ENCODE measurements at places on chromosomes 1 and 21. TPM values are rescaled to one million over a fixed set of nuclear protein-coding genes. Genes with fewer than 3 reads are reported as not detected.

Gene PLCH2
- total RNA-seq = 41.2 TPM

Gene CD160
- total RNA-seq = not detected

- H3K36me3 ChIP-seq = no peaks in the 10 kb centered on the region
- H3K27ac ChIP-seq = no peak overlapping the region
- no peak for DNase-seq
Observed at GRCh38 chr1:240739139-240739538, 127.2 kb upstream of the GREM2 start.

- no peak for DNase-seq
- H3K27ac ChIP-seq = no peak overlapping the region
- no peaks in the 10 kb centered on the region for H3K27me3 ChIP-seq
- H3K36me3 ChIP-seq = no peaks in the 10 kb centered on the region
- no peak overlapping the region for H3K4me3 ChIP-seq
Observed at GRCh38 chr1:184017306-184017705, 20.2 kb downstream of the COLGALT2 start.

GRCh38 chr1:164794356-164794755 lies 235.4 kb downstream of the PBX1 start:
- no peaks in the 10 kb centered on the region for H3K27me3 ChIP-seq
- no peak overlapping the region for H3K4me3 ChIP-seq
- H3K4me1 ChIP-seq = no peaks in the 10 kb centered on the region
- no peak overlapping the region for H3K27ac ChIP-seq

Gene RSPH1
- total RNA-seq = 0.46 TPM

DNA sequence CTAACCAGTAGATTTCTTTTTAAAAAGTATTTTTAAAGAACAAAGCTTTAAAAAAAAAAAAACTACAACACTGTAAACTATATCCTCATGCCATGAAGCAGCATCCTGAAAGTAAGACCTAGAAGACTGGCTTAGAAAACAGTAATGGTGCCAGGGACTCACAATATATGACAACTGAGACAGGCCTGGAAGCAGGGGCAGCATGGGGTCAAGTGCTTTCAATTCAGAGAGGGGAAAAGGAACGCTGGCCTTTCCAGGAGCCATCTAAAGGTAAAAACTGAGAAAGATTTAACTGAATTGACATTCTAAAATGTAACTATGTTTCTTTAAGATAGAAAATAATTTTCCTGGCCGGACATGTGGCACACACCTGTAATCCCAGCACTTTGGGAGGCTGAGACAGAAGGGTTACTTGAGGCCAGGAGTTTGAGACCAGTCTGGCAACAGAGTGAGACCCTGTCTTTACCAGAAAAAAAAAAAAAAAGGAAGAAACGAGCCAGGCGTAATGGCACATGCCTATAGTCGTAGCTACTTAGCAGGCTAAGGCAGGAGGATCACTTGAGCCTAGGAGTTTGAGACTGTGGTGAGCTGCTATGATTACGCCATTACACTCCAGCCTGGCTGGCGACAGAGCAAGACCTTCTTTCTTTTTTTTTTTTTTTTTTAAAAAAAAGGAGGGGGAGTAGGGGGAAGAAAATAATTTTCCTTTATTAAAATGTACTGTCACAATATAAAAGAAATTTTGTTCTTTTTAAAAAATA lies 54.1 kb downstream of the SLC35D1 start:
- H3K27ac ChIP-seq = no peak overlapping the region
- H3K36me3 ChIP-seq = no peaks in the 10 kb centered on the region
- no peaks in the 10 kb centered on the region for H3K27me3 ChIP-seq
- no peaks in the 10 kb centered on the region for H3K4me1 ChIP-seq

DNA sequence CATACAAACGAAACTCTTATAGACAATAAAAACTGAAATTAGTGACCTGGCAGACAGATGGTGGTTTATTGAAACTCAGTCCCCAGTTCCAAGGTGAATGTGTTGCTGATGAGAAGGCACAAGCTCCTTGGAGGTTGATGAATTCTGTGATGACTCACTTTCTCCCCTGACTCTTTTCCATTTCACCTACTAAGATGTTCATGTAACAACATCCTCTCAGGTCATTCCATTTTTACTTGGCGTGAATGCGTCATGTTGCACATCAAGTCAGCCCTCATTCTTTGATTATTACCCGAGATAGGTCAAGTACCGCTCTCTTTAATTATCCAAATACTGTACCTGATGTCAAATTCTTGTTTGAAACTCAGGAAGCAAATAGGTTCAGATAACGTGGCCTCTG lies 10.1 kb upstream of the IL10RB start:
- H3K4me1 ChIP-seq = no peaks in the 10 kb centered on the region
- no peaks in the 10 kb centered on the region for H3K36me3 ChIP-seq
- no peak overlapping the region for H3K27ac ChIP-seq
- H3K27me3 ChIP-seq = no peaks in the 10 kb centered on the region
- H3K4me3 ChIP-seq = no peak overlapping the region
- no peak for DNase-seq

GRCh38 chr1:212477014-212477679 lies 44.4 kb downstream of the NENF start:
- peak; percentile 81 for DNase-seq
- H3K4me1 ChIP-seq = 0 out of 2 replicates have a peak, but pooled peaks cover 2% of the 10 kb centered on the region
- H3K4me3 ChIP-seq = no peak overlapping the region
- H3K27me3 ChIP-seq = no peaks in the 10 kb centered on the region

Gene AMY2A
- 0.28 TPM for total RNA-seq

GRCh38 chr1:27727126-27727525 lies 1.4 kb downstream of the FAM76A start:
- H3K27ac ChIP-seq = peak overlapping the region; percentile 88
- peaks cover 11% of the 10 kb centered on the region for H3K4me1 ChIP-seq
- no peaks in the 10 kb centered on the region for H3K36me3 ChIP-seq
- DNase-seq = no peak

DNA sequence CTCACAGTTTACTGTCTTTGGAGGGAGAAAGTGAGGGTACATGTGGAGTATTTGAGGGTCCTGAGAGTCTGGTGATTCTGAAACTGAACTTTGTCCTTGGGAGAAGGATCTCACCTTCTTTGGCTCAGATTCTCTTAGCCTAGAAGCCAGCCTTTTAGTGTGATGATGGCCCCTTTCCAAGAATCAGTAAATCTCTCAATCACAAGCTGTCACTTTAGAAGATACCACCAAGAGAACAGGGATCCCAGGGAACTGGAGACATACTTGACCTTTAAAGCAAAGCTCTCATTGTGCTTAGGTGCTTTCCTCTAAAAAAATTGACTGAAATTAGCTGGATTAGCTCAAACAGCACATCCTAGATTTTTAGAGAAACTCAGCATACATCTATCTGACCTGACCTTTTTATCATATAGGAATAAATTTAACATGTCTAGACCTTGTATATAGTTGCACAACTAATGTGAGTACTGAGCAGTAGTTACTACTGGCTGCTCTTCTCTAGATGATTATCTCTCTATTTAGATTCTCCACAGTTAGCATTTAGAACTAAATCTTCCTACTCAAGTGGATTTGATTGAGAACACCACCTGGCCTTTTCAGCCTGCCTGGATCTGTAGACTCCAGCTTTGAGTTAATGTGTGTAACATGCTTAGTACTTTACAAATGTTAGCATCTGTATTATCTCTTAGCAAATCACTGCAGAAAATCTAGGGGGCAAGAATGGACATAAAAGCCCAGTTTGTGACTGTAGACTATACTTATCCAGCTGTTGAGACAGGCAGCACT lies 157.7 kb downstream of the MAST2 start:
- no peak overlapping the region for H3K27ac ChIP-seq
- H3K4me3 ChIP-seq = no peak overlapping the region
- H3K4me1 ChIP-seq = no peaks in the 10 kb centered on the region
- no peaks in the 10 kb centered on the region for H3K27me3 ChIP-seq
- no peak for DNase-seq
- H3K36me3 ChIP-seq = no peaks in the 10 kb centered on the region

Gene CXADR
- 24.7 TPM for total RNA-seq

Gene KMO
- 1.8 TPM for total RNA-seq

DNA sequence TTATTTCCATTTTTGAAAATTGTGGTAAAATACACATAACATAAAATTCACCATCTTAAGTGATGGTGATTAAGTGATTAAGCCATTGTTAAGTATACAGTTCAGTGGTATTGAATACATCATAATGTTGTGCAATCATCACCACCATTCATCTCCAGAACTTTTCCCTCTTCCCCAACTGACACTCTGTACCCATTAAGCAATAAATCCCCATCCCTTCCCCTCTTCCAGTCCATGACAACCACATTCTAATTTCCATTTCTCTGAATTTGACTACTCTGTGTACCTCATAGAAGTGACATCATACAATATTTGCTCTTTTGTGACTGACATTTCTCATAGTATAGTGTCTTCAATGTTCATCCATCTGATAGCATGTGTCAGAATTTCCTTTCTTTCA lies 124.8 kb downstream of the DISC1 start:
- no peak overlapping the region for H3K4me3 ChIP-seq
- no peaks in the 10 kb centered on the region for H3K36me3 ChIP-seq
- H3K27me3 ChIP-seq = no peaks in the 10 kb centered on the region
- no peak for DNase-seq
- H3K4me1 ChIP-seq = no peaks in the 10 kb centered on the region

DNA sequence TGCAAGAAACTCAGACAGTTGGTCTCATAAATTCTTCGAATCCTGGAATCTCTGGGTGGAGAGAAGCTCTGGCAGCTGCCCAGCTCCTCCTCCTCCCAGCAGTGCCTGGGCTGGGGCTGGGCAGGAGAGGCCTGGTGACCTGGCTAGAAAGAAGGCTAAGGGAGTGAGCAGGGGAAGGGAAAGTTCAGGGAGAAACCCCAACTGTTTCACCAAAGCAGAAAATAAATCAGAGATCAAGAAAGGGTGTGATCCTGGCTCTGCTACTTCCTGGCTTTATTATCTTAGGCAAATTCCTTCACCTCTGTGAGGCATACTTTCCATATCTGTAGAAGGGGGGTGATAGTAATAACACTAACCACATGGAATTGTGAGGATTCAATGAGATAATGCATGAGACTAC lies 8.8 kb upstream of the COL16A1 start:
- no peak for DNase-seq
- H3K27ac ChIP-seq = peak overlapping the region; percentile 71
- H3K36me3 ChIP-seq = no peaks in the 10 kb centered on the region
- no peaks in the 10 kb centered on the region for H3K27me3 ChIP-seq
- no peak overlapping the region for H3K4me3 ChIP-seq

DNA sequence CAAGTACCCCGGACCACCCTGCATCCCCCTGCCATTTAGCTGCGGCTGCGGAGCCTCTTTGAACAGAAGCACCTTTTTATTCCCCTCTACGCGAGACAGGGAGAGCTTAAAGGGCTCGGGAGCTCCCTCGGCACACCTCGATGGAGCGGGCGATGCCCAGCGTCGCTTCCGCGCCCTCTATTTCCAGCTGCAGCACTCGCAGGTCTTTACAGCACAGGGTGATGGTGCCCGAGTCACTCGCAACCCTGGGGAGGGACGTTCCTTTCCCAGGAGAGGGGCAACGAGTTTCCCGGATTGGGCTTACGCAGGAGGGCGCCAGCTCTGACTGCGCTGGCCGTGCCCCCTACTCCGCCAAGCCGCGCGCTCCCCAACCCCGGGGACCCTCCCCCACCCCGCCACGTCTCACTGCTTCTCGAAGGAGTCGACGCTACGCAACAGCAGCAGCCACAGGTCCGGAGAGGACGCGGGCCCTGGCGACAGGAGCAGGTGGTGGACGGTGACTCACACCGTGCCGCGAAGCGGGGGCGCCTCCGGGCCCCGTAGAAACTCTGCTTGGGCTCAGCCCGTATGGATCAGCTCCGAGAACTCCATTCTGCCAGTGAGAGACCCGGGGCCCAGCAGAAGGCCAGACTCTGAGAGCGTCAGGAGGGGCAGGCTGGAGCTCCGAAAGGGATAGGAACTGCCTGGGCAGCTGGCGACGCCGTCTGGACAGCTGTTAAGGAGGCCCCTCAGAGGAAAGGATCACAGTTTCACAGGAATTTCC lies 5.8 kb upstream of the FAM167B start:
- peaks cover 12% of the 10 kb centered on the region for H3K4me1 ChIP-seq
- no peaks in the 10 kb centered on the region for H3K36me3 ChIP-seq
- no peak for DNase-seq
- H3K4me3 ChIP-seq = peak overlapping the region; percentile 90
- peak overlapping the region; percentile 82 for H3K27ac ChIP-seq
- no peaks in the 10 kb centered on the region for H3K27me3 ChIP-seq

Gene UMODL1
- 0.18 TPM for total RNA-seq

- DNase-seq = peak; percentile 90
- H3K4me3 ChIP-seq = peak within 1 kb of the TSS; percentile 78
- no peaks in the 10 kb centered on the region for H3K36me3 ChIP-seq
- H3K27me3 ChIP-seq = no peaks in the 10 kb centered on the region
- H3K27ac ChIP-seq = peak within 1 kb of the TSS; percentile 99
- H3K4me1 ChIP-seq = peaks cover 28% of the 10 kb centered on the region
Observed at GRCh38 chr21:37366482-37367316, at the start of gene DYRK1A. DYRK1A (plus strand) TSS chr21:37366773; CDS start chr21:37420375, 53,602 bp downstream.

- H3K27ac ChIP-seq = no peak overlapping the region
- DNase-seq = no peak
- no peak overlapping the region for H3K4me3 ChIP-seq
- H3K4me1 ChIP-seq = no peaks in the 10 kb centered on the region
- peaks cover 17% of the 10 kb centered on the region for H3K27me3 ChIP-seq
- no peaks in the 10 kb centered on the region for H3K36me3 ChIP-seq
Observed at GRCh38 chr1:245577191-245578157, 422.7 kb downstream of the KIF26B start.

Gene GJA5
- not detected for total RNA-seq

Gene SAMD11
- total RNA-seq = 51.8 TPM

DNA sequence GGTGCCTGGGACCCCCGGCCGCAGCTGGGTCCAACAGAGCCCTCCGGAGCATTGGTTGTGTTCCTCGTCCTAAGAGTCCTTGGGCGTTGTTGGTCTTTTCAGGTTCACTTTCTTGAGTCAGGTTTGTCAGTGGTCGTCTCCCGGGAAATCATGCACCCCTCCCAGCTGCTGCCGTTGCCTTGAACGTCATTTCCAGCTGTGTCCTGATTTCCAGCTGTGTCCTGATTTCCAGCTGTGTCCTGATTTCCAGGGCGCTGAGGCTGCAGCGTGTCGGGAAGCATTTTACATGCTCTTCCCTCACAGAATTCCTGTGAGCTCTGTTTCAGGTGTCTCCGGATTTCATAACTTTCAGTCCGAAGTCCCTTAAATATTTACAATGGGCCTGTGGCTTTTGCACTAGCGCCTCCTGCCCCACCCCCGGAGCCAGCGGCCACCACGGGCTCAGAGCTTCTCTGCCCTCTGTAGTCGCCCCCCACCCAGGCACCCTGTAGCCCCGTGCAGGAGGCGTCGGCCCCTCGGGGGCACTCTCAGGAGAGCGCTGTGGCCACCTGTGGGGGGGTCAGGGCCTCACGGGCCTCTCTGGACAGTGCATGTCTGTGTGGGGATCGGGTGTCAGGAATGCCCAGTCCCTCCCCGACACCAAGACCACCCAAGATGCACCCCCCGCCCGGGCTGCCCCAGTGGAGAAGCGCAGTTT lies 66.7 kb downstream of the COL18A1 start:
- peak overlapping the region; percentile 90 for H3K27ac ChIP-seq
- peaks cover 3% of the 10 kb centered on the region for H3K36me3 ChIP-seq
- H3K4me3 ChIP-seq = no peak overlapping the region
- DNase-seq = no peak
- no peaks in the 10 kb centered on the region for H3K27me3 ChIP-seq
- H3K4me1 ChIP-seq = peaks cover 50% of the 10 kb centered on the region

Gene PGLYRP3
- total RNA-seq = not detected

Measured in Panc1 (cell line).